Heart left ventricle (tissue), 16 donors: ENCODE measurements at places on chromosomes 1 and 21. TPM values are rescaled to one million over a fixed set of nuclear protein-coding genes. Genes with fewer than 3 reads are reported as not detected.
A peak's percentile ranks its signal among the peaks of the same experiment; 100 is the strongest.

- no peak overlapping the region for H3K27ac ChIP-seq
- peaks cover 13% of the 10 kb centered on the region for H3K4me1 ChIP-seq
- no peak for DNase-seq
- H3K27me3 ChIP-seq, result no peaks in the 10 kb centered on the region
- H3K36me3 ChIP-seq, result peaks cover 15% of the 10 kb centered on the region
- H3K4me3 ChIP-seq, result peak overlapping the region; percentile 77
Measured at GRCh38 chr1:32220746-32221580, 1.2 kb downstream of the TMEM234 start.

DNA sequence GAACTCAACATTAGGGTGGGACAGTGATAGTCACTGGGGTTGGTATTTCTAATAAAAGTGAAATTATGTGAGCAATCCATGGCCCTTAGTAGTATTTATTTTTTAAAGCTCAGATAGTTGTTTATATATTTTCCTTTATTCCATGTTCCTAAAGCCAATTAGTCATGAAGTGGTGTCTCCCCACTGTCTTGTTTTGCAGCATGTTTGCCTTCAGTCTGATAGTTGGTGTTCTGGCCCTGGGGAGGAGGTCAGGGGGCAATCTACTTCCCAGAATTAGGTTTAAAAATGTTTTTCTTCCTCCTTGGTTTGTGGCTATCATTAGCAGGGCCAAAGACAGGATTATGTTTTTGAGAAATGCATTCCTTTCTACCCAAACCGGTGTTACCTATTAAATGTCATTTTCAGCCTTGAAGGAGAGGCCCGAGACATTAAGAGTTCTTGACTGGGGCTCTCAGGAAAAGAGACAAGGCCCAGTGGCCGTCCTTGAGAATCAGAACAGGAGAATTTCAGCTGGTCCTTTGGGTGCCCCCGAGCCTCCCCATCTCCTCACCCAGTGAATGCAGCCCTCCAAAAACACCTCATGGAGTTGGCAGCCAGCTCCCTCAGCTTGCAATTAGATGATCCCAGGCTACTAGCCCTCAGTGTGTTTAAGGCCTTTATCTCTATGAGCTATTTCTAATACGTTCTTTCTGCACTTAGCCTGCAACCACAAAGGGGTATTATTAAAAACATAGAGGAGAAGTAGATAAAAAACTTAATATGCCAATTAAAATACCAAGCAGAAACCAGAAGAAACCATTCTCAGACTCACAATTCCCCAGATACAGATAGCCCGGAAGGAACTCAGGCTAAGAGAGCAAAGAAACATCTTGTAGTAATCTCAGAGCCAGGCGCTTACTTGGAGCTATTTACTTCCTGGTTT lies 71.3 kb upstream of the NGF start:
- no peaks in the 10 kb centered on the region for H3K27me3 ChIP-seq
- H3K4me3 ChIP-seq, result no peak overlapping the region
- peaks cover 10% of the 10 kb centered on the region for H3K4me1 ChIP-seq
- H3K27ac ChIP-seq, result peak overlapping the region; percentile 62
- no peaks in the 10 kb centered on the region for H3K36me3 ChIP-seq

GRCh38 chr1:162144853-162145252 lies 75.4 kb downstream of the NOS1AP start:
- no peak overlapping the region for H3K4me3 ChIP-seq
- no peak overlapping the region for H3K27ac ChIP-seq
- H3K4me1 ChIP-seq, result no peaks in the 10 kb centered on the region
- H3K27me3 ChIP-seq, result no peaks in the 10 kb centered on the region
- DNase-seq, result no peak
- no peaks in the 10 kb centered on the region for H3K36me3 ChIP-seq

DNA sequence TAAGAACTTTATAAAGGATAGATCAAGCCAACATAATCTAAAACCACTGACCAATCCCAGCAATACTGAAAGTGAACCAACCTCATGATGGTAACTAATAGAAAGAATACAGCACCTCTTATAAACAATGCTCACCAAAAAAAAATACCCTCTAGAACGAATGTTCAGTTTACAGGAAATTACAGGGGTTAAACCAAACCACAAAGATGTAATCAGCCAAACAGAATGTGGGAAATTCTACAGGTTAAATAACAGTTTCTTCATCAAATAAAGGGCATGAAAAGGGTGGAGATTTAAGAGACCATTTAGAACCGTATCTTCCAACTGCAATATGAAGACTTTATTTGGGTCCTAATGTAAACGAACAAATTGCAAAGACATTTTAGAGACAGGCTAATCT lies 30.4 kb downstream of the ARID4B start:
- H3K36me3 ChIP-seq, result no peaks in the 10 kb centered on the region
- no peaks in the 10 kb centered on the region for H3K4me1 ChIP-seq
- H3K27me3 ChIP-seq, result no peaks in the 10 kb centered on the region

GRCh38 chr1:86523670-86524354 lies 23.1 kb upstream of the CLCA4 start:
- H3K4me3 ChIP-seq, result no peak overlapping the region
- DNase-seq, result no peak
- no peak overlapping the region for H3K27ac ChIP-seq
- H3K27me3 ChIP-seq, result peaks cover 3% of the 10 kb centered on the region
- H3K4me1 ChIP-seq, result no peaks in the 10 kb centered on the region

GRCh38 chr1:9840176-9840575 lies 16.4 kb upstream of the CLSTN1 start:
- no peak overlapping the region for H3K4me3 ChIP-seq
- no peak overlapping the region for H3K27ac ChIP-seq
- no peaks in the 10 kb centered on the region for H3K36me3 ChIP-seq
- no peaks in the 10 kb centered on the region for H3K27me3 ChIP-seq
- no peak for DNase-seq

- no peaks in the 10 kb centered on the region for H3K36me3 ChIP-seq
- no peak overlapping the region for H3K27ac ChIP-seq
- H3K4me1 ChIP-seq, result no peaks in the 10 kb centered on the region
- no peak overlapping the region for H3K4me3 ChIP-seq
Measured at GRCh38 chr1:117633423-117633822, 27.6 kb downstream of the TENT5C start.

GRCh38 chr1:119409731-119410130 lies 5.2 kb upstream of the HSD3B2 start:
- no peaks in the 10 kb centered on the region for H3K4me1 ChIP-seq
- no peak for DNase-seq
- H3K36me3 ChIP-seq, result no peaks in the 10 kb centered on the region
- no peaks in the 10 kb centered on the region for H3K27me3 ChIP-seq

DNA sequence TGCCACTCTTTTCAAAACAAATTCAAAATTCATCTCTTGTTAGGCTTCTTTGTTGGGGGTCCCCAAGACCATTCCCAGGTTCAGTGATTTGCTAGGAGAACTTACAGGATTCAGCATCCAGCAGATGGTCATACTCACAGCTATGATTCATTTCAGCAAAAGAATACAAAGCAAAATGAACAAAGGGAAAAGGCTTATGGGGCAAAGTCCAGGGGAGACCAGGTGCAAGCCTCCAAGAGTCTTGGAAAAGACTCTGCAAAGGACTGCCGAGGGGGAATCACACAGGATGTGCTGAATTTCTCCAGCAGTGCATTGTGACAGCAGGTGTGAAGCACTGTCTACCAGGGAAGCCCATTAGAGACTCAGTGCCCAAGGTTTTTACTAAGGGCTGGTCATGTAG lies 7.3 kb downstream of the TRAF5 start:
- no peaks in the 10 kb centered on the region for H3K27me3 ChIP-seq
- H3K4me3 ChIP-seq, result no peak overlapping the region
- H3K27ac ChIP-seq, result no peak overlapping the region
- no peaks in the 10 kb centered on the region for H3K36me3 ChIP-seq

GRCh38 chr21:34670962-34671348 lies 2.2 kb downstream of the CLIC6 start:
- peak overlapping the region; percentile 57 for H3K4me3 ChIP-seq
- peaks cover 70% of the 10 kb centered on the region for H3K27me3 ChIP-seq
- H3K27ac ChIP-seq, result no peak overlapping the region

- no peak overlapping the region for H3K4me3 ChIP-seq
- DNase-seq, result no peak
- no peaks in the 10 kb centered on the region for H3K4me1 ChIP-seq
- H3K27ac ChIP-seq, result no peak overlapping the region
- no peaks in the 10 kb centered on the region for H3K27me3 ChIP-seq
Measured at GRCh38 chr21:24310788-24311187, 1296.5 kb downstream of the MRPL39 start.

DNA sequence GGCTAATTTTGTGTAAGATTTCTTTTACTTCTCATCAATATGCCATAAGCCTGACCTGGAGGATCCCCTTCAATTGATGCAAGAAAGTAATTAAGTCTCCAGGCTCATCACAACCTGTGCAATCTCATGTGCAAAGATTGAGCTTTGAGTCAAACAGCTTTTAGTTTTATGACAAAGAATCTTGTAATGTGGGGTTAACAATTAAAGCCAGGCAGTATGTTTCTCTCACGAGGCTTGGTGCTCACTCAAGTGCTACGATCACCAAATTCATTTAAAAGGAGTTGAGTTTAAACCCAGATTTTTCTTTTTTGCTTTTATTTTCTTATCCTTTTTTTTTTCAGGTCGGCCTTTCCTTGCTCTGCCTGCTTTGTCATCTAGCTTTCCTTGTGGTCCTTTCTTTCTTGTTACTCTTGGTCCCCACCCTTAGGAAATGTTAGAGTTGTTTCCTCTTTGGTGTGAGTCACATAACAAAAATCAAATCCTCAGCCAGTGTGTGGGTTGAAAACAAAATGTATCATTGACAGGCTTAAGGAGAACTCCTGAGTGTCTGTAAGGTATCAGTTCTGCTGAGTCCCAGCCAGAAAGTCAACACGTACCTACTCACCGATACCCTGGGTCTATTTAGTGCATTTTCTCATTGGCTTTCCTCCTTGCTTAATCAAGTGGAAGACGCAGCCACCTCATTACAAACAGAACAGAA lies 1037.2 kb downstream of the ADGRL2 start:
- DNase-seq, result no peak
- no peak overlapping the region for H3K27ac ChIP-seq
- no peaks in the 10 kb centered on the region for H3K4me1 ChIP-seq
- H3K36me3 ChIP-seq, result no peaks in the 10 kb centered on the region
- no peaks in the 10 kb centered on the region for H3K27me3 ChIP-seq
- H3K4me3 ChIP-seq, result no peak overlapping the region

- H3K27me3 ChIP-seq, result no peaks in the 10 kb centered on the region
- peak overlapping the region; percentile 95 for H3K27ac ChIP-seq
- H3K4me1 ChIP-seq, result peaks cover 33% of the 10 kb centered on the region
Measured at GRCh38 chr1:12615865-12616708, 1.9 kb downstream of the DHRS3 start.

GRCh38 chr1:14003552-14003951 lies 303.6 kb downstream of the PRDM2 start:
- H3K27me3 ChIP-seq, result no peaks in the 10 kb centered on the region
- no peaks in the 10 kb centered on the region for H3K4me1 ChIP-seq
- H3K4me3 ChIP-seq, result no peak overlapping the region
- no peaks in the 10 kb centered on the region for H3K36me3 ChIP-seq
- H3K27ac ChIP-seq, result no peak overlapping the region

DNA sequence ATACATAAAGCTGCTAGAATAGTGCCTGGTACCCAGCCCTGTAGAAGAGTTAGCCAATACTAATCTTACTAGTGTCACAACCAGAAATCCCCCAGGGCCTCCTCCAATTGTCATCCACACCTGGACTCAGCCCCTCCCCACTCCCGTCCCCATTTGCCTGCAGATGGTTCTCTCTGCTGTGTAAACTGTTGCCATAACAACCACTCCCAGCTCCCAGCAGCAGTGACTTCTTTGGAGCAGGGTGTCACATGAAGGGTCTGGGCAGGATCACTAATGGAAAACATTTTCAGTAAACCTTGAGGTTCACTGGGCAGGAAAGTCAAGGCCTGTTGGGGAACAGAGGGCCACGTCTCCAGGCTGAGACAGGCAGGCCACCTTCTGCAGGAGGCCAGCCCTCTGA lies 126.0 kb upstream of the IPO9 start:
- no peak overlapping the region for H3K4me3 ChIP-seq
- no peak for DNase-seq
- H3K36me3 ChIP-seq, result no peaks in the 10 kb centered on the region
- peaks cover 19% of the 10 kb centered on the region for H3K4me1 ChIP-seq

DNA sequence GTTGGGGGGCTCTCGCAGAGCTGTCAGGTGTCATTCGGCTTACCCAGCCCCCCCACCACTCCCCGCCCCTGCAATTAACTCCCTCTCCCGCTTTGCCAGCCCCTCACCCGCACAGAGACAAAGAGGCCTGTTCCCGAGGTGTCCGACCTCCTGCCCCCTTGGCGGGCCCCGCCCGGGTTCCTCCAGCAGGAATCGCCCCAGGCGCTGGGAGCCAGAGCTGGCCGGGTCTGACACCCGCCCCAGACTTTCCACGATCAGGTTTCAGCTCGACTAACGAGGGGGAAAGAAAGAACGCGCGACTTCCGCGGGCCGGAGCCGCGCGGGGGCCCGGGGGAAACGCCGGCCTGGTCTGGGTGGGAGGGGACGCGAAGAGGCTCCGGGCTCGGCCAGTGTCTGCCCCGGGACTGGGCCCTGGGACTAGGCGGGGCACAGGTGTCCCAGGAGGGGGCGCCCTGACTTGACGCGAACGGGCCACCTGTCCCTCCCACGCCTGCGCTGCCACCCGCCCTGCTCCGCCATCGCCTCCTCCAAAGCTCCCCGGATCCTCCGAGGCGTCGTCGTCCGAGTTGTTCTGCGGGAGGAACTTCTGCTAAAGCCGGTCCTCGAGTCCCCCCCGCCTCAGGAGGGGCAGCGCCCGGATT lies 36.4 kb upstream of the HHAT start:
- H3K27me3 ChIP-seq, result no peaks in the 10 kb centered on the region
- H3K36me3 ChIP-seq, result no peaks in the 10 kb centered on the region
- DNase-seq, result peak; percentile 60
- H3K27ac ChIP-seq, result peak overlapping the region; percentile 86

DNA sequence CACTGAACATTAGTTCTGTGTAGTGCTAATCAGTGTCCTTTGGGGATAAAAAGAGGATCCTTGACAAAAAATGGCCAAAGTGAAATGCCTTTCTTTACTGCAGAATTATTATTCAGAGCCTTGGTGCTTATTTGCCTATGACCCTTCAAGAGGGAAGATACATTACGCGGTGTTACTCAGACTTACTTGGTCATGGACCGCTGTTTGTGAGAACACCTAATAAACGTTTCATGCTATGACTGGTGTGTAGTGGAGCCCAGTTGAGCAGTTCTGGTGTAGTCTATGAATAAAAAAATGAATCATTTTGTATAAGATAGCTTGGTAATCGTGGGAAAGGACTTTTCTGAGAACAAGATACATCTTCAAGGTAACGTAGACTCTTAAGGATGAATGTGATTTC lies 8.3 kb downstream of the NFYC start:
- no peaks in the 10 kb centered on the region for H3K27me3 ChIP-seq
- H3K36me3 ChIP-seq, result peaks cover 4% of the 10 kb centered on the region
- peaks cover 7% of the 10 kb centered on the region for H3K4me1 ChIP-seq
- H3K4me3 ChIP-seq, result no peak overlapping the region
- no peak for DNase-seq

GRCh38 chr1:245016700-245017099 lies 138.1 kb upstream of the KIF26B start:
- no peak for DNase-seq
- no peak overlapping the region for H3K27ac ChIP-seq
- peaks cover 3% of the 10 kb centered on the region for H3K36me3 ChIP-seq
- no peak overlapping the region for H3K4me3 ChIP-seq
- no peaks in the 10 kb centered on the region for H3K27me3 ChIP-seq

Gene HFM1
- total RNA-seq, result 3.1 TPM

Gene NMNAT2
- total RNA-seq, result 0.93 TPM

Gene C8A
- not detected for total RNA-seq

Gene TEX35
- total RNA-seq, result not detected

Gene LRRC71
- not detected for total RNA-seq
